ENCODE measurements at places on chromosomes 6 and 20.

- H3K4me1 ChIP-seq: peaks cover 5% of the 10 kb centered on the region
- DNase-seq: no peak
- H3K36me3 ChIP-seq: no peaks in the 10 kb centered on the region
- H3K27me3 ChIP-seq: no peaks in the 10 kb centered on the region
- peak overlapping the region; percentile 92 for H3K27ac ChIP-seq
Measured at GRCh38 chr6:41073968-41074691, 1.4 kb downstream of the NFYA start.

GRCh38 chr6:39446909-39447308, 124.4 kb upstream of the KCNK16 start:
- H3K27ac ChIP-seq: no peak overlapping the region
- DNase-seq: no peak
- H3K4me1 ChIP-seq: no peaks in the 10 kb centered on the region
- H3K27me3 ChIP-seq: no peaks in the 10 kb centered on the region
- no peak overlapping the region for H3K4me3 ChIP-seq
- H3K36me3 ChIP-seq: no peaks in the 10 kb centered on the region

GRCh38 chr6:144758602-144759001, 473.5 kb downstream of the UTRN start:
- no peak for DNase-seq
- no peaks in the 10 kb centered on the region for H3K4me1 ChIP-seq
- no peaks in the 10 kb centered on the region for H3K36me3 ChIP-seq
- H3K27ac ChIP-seq: no peak overlapping the region

DNA sequence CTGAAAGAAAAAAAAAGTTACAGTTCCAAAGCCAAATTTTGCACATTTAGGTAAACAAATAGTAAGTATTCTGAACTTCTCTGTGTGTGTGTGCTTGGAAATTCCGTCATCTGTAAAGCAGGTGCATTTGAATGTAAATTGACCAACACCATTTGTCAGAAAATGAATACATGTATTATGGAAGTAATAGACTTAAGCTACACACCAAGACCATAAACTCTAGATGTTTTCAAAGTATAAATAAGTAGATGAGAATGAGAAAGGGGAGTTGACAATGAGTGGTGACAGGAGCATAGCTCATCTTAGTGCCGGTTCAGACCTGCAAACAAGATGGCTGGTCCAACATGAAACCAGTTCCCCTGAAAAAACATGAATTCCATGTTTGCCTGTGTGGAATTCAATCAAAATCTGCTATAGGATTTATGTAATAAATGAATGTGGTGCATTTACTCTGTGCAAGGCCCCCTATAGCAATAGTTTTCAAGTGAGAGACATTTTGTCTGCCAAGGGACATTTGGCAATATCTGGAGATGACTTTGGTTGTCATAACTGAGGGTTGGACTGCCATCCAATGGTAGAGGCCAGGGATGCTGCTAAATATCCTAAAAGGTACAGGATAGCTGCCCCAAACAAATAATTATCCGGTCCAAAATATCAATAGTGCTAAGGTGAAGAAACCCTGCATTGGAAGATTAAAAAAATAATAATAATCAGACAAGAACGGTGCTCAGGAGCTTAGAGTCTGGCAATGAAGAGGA, 11.0 kb upstream of the FILIP1 start:
- no peak for DNase-seq
- no peak overlapping the region for H3K27ac ChIP-seq
- no peak overlapping the region for H3K4me3 ChIP-seq

DNA sequence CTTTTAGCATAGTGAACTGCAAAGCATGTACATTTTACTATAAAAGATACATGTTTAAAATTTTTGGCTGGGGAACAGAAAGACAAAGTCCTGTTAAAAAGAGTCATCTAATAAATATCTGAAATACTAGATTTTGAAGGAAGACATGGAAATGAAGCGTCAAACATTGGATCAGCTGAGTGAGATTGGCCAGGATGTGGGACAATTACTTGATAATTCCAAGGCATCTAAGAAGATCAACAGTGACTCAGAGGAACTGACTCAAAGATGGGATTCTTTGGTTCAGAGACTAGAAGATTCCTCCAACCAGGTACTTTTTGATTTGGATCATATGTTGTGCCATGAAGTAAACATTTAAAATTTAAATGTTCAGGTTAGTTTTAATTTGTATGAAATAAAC, 162.3 kb downstream of the UTRN start:
- H3K27me3 ChIP-seq: no peaks in the 10 kb centered on the region
- no peaks in the 10 kb centered on the region for H3K36me3 ChIP-seq
- no peak overlapping the region for H3K27ac ChIP-seq
- H3K4me3 ChIP-seq: no peak overlapping the region
- H3K4me1 ChIP-seq: no peaks in the 10 kb centered on the region

All from ovary (tissue), 10 donors.